Muscle of leg (tissue), 16 donors: ENCODE measurements at places on chromosomes 7 and 10. TPM values are rescaled to one million over a fixed set of nuclear protein-coding genes. Genes with fewer than 3 reads are reported as not detected.

SAMD9L gene
- 4.8 TPM for polyA plus RNA-seq

DNA sequence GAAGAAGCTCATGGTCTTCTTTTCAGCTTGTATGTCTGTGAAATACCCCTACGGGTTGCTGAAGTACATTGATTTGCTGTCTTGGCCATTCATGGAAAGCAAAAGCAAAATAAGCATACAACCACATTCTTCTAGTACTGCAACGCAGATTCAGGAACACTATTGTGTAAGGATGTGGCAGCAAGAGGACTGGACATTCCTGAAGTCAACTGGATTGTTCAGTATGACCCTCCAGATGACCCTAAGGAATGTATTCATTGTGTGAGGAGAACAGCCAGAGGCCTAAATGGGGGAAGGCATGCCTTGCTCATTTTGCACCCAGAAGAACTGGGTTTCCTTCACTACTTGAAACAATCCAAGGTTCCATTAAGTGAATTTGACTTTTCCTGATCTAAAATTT is 133.4 kb upstream of the ANKRD1 start:
- no peaks in the 10 kb centered on the region for H3K27me3 ChIP-seq
- no peaks in the 10 kb centered on the region for H3K36me3 ChIP-seq
- no peak overlapping the region for H3K4me3 ChIP-seq

DNA sequence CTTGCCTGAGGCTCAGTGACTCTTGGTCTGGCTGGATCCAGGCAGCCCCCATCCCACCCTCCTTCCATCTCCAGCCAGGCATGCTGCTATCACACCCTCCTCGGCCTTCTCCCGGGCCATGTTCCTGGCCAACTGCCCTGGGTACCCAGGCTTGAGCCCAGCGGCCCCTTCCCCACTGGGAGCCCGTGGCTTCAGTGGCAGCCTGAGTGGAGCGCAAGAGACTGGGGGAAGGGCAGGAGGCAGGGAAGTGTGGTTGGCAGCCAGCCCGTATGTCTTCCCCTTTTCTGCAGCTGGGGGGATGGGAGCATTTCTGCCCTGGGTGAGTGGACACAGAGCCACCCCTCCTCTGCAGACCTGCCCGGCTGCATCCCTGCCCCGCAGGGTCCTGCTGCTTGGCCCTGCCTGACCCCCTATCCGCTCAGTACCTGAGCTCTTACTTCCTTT is 148.5 kb downstream of the ARHGAP22 start:
- no peak overlapping the region for H3K27ac ChIP-seq
- H3K4me1 ChIP-seq: peaks cover 27% of the 10 kb centered on the region
- no peaks in the 10 kb centered on the region for H3K36me3 ChIP-seq
- no peaks in the 10 kb centered on the region for H3K27me3 ChIP-seq
- H3K4me3 ChIP-seq: no peak overlapping the region

GRCh38 chr10:52956861-52957260 is 184.3 kb upstream of the MBL2 start:
- no peaks in the 10 kb centered on the region for H3K27me3 ChIP-seq
- H3K27ac ChIP-seq: no peak overlapping the region
- H3K36me3 ChIP-seq: no peaks in the 10 kb centered on the region

MCM10 gene
- polyA plus RNA-seq: 5.7 TPM

- DNase-seq: peak; percentile 25
- no peaks in the 10 kb centered on the region for H3K4me1 ChIP-seq
- no peaks in the 10 kb centered on the region for H3K27me3 ChIP-seq
- H3K4me3 ChIP-seq: no peak overlapping the region
Observed at GRCh38 chr7:118918556-118918955, 694.1 kb downstream of the ANKRD7 start.

- H3K4me1 ChIP-seq: peaks cover 41% of the 10 kb centered on the region
- H3K27ac ChIP-seq: peak overlapping the region; percentile 87
- H3K36me3 ChIP-seq: peaks cover 21% of the 10 kb centered on the region
Observed at GRCh38 chr7:730501-731439, 3.7 kb upstream of the PRKAR1B start.

PON1 gene
- 0.32 TPM for polyA plus RNA-seq

TAS2R5 gene
- polyA plus RNA-seq: 0.76 TPM

- H3K36me3 ChIP-seq: no peaks in the 10 kb centered on the region
- no peak overlapping the region for H3K4me3 ChIP-seq
- H3K27me3 ChIP-seq: no peaks in the 10 kb centered on the region
- H3K4me1 ChIP-seq: peaks cover 38% of the 10 kb centered on the region
Observed at GRCh38 chr7:130875-131780, 61.2 kb upstream of the FAM20C start.

GRCh38 chr7:144780071-144780608 is 55.7 kb downstream of the TPK1 start:
- DNase-seq: no peak
- H3K36me3 ChIP-seq: no peaks in the 10 kb centered on the region
- no peaks in the 10 kb centered on the region for H3K4me1 ChIP-seq
- H3K4me3 ChIP-seq: no peak overlapping the region
- H3K27ac ChIP-seq: no peak overlapping the region
- no peaks in the 10 kb centered on the region for H3K27me3 ChIP-seq

DNA sequence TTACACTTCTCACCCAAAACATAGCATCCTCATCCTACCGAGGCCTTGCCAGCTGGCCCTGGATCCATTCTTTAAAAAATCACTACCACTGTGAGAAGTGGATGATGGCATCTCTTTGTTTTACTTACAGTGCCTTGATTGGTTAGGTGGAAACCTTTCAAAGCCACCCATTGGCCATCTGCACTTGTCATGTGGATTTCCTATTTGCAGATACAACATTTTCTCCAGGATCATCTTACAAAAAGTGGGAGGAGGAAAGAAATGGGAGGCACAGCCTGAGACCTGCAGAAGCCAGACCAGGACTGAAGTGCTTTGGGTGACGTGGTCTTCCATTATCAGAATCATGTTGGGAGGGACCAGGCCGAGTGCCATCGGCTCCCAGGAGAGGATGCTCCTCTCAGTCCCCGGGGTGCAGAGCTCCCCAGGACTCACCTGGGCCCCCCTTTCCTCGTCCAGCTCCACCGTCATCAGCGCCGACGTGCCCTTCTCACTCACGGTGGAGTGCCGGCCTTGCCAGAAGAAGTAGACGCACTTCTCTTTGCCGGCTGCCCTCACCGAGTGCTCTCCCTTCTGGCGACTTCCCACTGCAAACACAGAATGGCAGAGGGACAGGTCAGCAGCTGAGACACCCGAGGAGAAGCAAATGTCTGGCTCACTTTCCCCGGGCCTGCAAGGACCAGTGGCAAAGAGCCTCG is 161.2 kb downstream of the SVIL start:
- H3K36me3 ChIP-seq: peaks cover 70% of the 10 kb centered on the region
- H3K4me1 ChIP-seq: peaks cover 17% of the 10 kb centered on the region
- no peak for DNase-seq
- peak overlapping the region; percentile 42 for H3K27ac ChIP-seq

GRCh38 chr7:40429826-40430225 is 295.0 kb downstream of the SUGCT start:
- H3K4me1 ChIP-seq: no peaks in the 10 kb centered on the region
- H3K36me3 ChIP-seq: no peaks in the 10 kb centered on the region
- H3K4me3 ChIP-seq: no peak overlapping the region
- no peak overlapping the region for H3K27ac ChIP-seq

DNA sequence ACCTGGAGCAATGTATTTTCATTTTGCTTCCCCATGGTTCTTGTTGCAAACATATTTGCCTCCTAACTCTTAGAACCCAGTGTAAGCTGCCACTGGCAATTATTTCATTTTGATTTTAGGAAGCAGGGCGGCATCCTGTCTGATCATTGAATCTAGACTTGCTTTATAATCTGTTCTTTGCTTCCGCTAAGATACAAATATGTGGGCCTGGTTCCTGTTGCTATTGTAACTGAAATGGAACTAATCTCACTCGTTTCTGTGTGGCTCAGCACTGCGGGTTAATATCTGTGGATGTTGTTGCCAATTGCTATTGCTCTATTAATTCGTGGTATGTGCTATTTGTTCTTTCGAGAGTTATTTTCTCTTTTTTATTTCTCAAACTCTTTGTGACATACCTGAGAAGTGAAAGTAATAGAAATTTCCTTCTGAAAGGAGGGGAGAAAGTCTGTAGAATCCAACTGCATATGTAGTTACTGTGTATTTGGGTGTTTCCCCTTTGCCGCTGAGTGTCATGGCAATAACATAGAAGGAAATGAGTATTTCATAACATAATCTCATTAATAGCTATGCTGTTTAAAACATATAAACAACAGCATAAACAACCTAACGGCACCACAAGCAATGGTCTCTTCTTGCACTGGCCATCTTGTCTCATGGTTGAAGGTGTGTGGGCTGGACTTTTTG is 62.4 kb downstream of the FZD1 start:
- peak overlapping the region; percentile 47 for H3K27ac ChIP-seq
- no peak for DNase-seq
- H3K4me1 ChIP-seq: peaks cover 6% of the 10 kb centered on the region
- no peaks in the 10 kb centered on the region for H3K27me3 ChIP-seq

DNA sequence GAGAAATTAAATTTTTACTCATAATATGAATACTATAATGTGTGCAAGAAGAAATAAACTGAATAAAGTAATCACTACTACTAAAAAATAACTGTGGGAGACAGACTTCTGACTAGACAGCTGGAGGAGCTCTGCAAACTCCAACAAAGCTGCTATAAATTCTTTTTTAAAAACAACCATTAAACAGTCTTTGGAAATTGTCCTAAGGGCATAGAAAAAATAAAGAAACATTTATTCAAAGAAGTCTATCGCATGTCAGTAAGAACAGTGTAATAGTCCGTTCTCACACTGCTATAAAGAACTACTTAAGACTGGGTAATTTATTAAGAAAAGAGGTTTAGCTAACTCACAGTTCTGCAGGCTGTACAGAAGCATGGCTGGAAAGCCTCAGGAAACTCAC is 56.0 kb downstream of the ZPBP start:
- no peaks in the 10 kb centered on the region for H3K27me3 ChIP-seq
- no peak for DNase-seq
- no peaks in the 10 kb centered on the region for H3K4me1 ChIP-seq
- no peak overlapping the region for H3K4me3 ChIP-seq
- no peak overlapping the region for H3K27ac ChIP-seq
- H3K36me3 ChIP-seq: no peaks in the 10 kb centered on the region

RARRES2 gene
- polyA plus RNA-seq: 65.7 TPM

- H3K36me3 ChIP-seq: no peaks in the 10 kb centered on the region
- no peaks in the 10 kb centered on the region for H3K27me3 ChIP-seq
- no peaks in the 10 kb centered on the region for H3K4me1 ChIP-seq
- H3K4me3 ChIP-seq: no peak overlapping the region
- no peak overlapping the region for H3K27ac ChIP-seq
Observed at GRCh38 chr10:68705548-68705947, 15.5 kb upstream of the CCAR1 start.

- DNase-seq: no peak
- H3K4me3 ChIP-seq: no peak overlapping the region
- no peaks in the 10 kb centered on the region for H3K4me1 ChIP-seq
- H3K27me3 ChIP-seq: no peaks in the 10 kb centered on the region
- H3K27ac ChIP-seq: no peak overlapping the region
- no peaks in the 10 kb centered on the region for H3K36me3 ChIP-seq
Observed at GRCh38 chr7:38478404-38478803, 152.8 kb downstream of the AMPH start.

MRLN gene
- polyA plus RNA-seq: 191 TPM

UPK3BL1 gene
- 2.2 TPM for polyA plus RNA-seq

CALML3 gene
- 0.71 TPM for polyA plus RNA-seq

DNA sequence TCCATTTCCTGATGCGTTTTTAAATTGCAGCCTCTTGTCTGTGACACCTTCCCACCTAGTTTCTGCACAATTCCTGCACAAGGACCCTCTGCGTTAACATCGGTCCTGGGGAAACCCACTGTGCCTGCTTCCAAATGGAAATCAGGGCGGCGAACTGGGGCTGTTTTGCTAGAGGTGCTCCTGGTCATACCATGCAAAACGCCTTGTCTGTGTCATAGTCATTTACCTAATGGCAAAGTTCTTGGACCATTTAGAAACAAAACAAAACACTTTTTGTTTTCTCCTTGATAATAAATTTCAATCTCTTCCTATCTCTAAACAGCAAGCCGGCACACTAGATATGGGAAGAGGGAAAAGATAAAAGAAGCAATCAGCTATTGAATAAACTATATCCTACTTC is 206.9 kb upstream of the KLF14 start:
- H3K27me3 ChIP-seq: peaks cover 5% of the 10 kb centered on the region
- no peaks in the 10 kb centered on the region for H3K4me1 ChIP-seq
- H3K36me3 ChIP-seq: no peaks in the 10 kb centered on the region
- no peak for DNase-seq
- H3K27ac ChIP-seq: peak overlapping the region; percentile 16
- peak overlapping the region; percentile 29 for H3K4me3 ChIP-seq

GRCh38 chr7:26440233-26441001 is 148.8 kb downstream of the SNX10 start:
- no peaks in the 10 kb centered on the region for H3K36me3 ChIP-seq
- H3K27ac ChIP-seq: no peak overlapping the region
- no peaks in the 10 kb centered on the region for H3K27me3 ChIP-seq

DNA sequence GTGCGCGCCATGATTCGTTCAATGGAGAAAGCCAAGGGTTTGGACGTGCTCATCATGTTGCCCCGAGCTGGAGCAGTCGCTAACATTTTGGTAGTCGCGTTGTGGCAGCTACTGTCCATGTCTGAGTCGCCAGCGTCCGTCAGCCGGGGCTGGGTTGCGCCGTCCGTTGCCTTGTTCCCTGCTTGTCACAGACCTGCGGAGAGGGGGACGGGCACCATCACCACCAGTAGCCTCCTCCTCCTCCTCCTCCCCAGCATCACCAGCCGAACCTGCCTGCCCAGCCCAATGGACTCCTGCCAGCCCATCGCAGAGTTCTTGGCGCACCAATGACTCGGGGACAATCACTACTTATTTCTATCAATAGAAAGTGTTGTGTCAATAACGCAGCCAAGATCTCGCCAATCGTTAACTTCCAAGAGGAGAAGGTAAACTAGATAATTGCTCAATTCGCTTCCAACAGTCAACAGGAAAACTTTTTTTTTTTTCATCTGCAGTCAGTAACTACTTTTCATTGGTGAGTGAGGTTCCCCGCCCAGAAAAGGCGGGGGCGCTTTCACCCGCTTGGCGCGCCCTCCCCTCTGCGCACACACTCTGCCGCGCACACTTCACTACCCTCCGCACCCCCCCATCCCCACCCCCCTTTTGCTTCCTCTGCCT is at the start of gene FEZF1:
Gene FEZF1, minus strand, starts transcription at position 432 of the 657 bp plus-strand sequence. Its CDS starts 313 bp downstream, at position 119.
- H3K27ac ChIP-seq: no peak within 1 kb of the TSS
- H3K4me1 ChIP-seq: peaks cover 38% of the 10 kb centered on the region
- H3K4me3 ChIP-seq: peak within 1 kb of the TSS; percentile 12
- no peak for DNase-seq

DNA sequence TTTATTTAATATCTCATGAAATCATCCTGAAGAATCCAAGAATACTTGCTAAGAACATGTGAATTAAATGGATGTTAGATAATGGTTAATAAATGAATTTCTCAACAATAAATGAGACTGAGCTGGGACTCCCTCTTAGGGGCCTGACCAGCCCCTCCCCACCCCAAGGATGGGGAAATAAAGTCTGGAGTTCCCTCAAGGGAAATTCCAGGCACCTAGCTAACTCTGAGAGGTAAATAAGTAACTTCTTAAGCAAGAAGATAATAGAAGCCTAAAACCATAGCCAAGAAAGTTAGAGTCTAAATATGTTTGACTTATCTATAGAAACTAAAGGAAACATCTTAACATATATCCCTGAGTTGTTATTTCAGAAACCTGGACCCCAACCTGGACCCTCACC is 32.2 kb upstream of the PPP1R9A start:
- no peaks in the 10 kb centered on the region for H3K27me3 ChIP-seq
- H3K36me3 ChIP-seq: no peaks in the 10 kb centered on the region
- H3K4me3 ChIP-seq: no peak overlapping the region
- no peaks in the 10 kb centered on the region for H3K4me1 ChIP-seq
